CD4-positive, alpha-beta T cell treated with Interferon gamma for 1 hour (primary cell): ENCODE measurements at places on chromosomes 1 and 21.

- no peak for DNase-seq
These were observed 23.9 kb downstream of the ITSN1 start for GRCh38 chr21:33666153-33666552.

GRCh38 chr1:51415963-51416362, 85.6 kb upstream of the TTC39A start:
- no peak for DNase-seq

- DNase-seq: no peak
These were observed 25.6 kb upstream of the THRAP3 start for GRCh38 chr1:36198641-36199040.

GRCh38 chr1:60133000-60133673, 59.6 kb upstream of the C1orf87 start:
- DNase-seq: no peak

- no peak for DNase-seq
These were observed 62.0 kb downstream of the SIK1 start for GRCh38 chr21:43364851-43365424.

GRCh38 chr1:17118268-17118667, 983 bp downstream of the PADI2 start:
- no peak for DNase-seq

DNA sequence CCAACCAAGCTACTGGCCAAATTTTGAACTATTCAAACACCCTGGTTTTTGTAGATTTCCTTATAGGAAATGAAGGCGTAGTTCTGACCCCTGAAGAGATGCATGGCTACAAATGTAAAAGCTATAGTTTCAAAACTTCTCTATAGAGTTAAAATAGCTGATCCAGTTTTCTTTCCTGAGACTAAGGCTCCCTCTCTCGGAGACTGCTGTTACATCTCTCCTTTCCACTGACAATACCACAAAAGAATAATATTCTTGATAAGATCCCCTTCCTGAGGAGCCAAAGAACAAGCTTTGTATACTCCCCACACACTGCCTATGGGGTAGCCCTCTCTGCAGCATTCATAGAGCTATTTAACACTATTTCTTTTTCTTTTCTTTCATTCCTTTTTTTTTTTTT, 6.7 kb upstream of the CFAP126 start:
- DNase-seq: no peak
